ENCODE measurements at places on chromosomes 2 and 18.

GRCh38 chr2:144693179-144693578, 173.3 kb upstream of the ZEB2 start:
- DNase-seq = peak; percentile 58

GRCh38 chr18:46196627-46197243, 92.5 kb downstream of the HAUS1 start:
- no peak for DNase-seq

DNA sequence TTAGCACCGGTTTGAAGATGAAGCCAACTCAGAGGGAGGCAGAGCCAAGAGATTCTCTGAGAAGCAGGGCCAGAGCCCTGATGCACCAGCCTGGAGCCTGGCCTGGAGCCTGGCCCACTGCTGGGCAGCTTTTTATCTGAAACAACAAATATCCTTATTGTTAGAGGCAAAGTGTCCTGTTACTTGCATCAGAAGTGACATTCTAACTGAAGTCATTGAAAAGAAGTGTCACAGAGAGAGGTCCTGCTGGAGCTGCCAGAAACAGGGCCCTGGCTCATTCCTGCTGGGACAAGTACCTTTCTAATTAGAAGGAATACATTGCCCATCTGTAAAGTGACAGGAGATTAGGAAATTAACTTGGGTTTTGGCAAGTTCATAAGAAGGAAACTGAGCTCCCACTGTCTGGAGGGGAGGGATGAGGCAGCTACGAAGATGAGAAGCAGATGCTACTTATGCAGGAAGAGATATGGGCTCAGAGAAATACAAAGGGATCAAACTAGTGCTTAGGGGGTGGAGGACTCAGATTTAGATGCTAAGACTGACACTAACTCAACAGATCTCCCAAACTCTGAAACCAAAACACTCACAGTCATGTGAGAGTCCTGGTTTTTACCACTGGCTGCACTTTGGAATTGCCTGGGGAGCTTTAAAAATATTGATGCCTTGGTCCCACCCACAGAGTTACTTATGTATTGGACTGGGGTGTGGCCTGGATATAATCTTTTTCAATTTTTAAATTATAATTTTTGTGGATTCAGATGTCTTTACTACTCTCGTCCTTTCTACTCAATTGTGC, 11.0 kb upstream of the HK2 start:
- DNase-seq = peak; percentile 62

- no peak for DNase-seq
These were observed 569.9 kb upstream of the LINC00305 start for GRCh38 chr18:64718808-64719207.

DNA sequence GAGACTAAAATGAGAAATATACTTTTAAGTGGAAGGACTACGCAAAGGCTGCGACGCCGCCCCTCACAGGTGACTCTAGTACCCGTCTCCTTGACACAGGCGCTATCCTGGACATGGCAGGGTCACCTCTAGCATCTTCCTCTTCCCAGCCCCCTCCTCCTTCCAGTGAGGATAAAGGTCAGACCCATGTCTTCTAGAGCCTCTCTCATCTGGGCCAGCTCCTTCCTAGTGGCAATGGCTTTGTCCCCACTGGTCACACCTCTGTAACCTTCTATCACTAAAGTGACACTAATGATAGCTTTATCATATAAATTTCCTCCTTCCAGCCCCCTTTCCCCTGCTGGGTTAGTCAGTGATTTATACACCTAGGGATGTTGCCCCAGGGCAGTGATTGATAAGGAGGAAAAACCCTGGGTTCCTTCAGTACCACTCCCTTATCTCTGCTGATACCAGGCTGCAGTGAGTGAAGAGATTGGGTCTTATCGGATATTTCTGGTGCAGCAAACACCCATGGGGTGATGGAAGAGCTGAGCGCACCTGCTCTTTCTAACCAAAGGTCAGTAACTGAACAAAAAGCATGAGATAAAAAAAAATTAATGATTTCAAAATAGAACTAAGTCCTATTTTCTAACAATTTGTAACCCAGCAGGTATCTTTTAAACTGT, 62.0 kb upstream of the FZD5 start:
- no peak for DNase-seq

DNA sequence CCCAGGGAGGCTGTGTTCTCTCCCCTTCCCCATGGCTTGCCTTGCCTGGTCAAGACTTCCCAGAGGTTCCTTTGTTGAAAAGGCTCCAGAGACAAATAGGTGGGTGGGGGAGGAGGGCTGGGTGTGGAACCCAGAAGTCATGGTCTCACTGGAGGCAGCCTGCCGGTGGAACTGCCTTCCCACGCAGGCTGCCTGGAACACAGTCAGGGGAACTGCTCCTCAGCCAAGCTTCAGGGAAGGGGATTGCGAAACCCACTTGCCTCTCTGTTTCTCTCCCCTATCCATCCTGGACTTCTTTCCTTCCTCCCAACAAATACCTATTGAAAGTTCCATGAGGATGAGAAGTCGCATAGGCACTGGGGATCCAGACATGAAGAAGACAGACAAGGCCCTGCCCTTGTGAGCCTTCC, 31.6 kb downstream of the MARCO start:
- peak; percentile 94 for DNase-seq

GRCh38 chr2:161077367-161078210, 82.6 kb upstream of the TANK start:
- peak; percentile 92 for DNase-seq

- no peak for DNase-seq
These were observed 110.7 kb downstream of the COPS8 start for GRCh38 chr2:237196409-237196808.

- no peak for DNase-seq
These were observed 3.5 kb downstream of the MEIS1 start for GRCh38 chr2:66438498-66438833.

GRCh38 chr2:176092270-176093144, at the start of gene HOXD13:
Gene HOXD13, plus strand, starts transcription at chr2:176092721. Its CDS starts 170 bp downstream, at chr2:176092891.
- DNase-seq = no peak

DNA sequence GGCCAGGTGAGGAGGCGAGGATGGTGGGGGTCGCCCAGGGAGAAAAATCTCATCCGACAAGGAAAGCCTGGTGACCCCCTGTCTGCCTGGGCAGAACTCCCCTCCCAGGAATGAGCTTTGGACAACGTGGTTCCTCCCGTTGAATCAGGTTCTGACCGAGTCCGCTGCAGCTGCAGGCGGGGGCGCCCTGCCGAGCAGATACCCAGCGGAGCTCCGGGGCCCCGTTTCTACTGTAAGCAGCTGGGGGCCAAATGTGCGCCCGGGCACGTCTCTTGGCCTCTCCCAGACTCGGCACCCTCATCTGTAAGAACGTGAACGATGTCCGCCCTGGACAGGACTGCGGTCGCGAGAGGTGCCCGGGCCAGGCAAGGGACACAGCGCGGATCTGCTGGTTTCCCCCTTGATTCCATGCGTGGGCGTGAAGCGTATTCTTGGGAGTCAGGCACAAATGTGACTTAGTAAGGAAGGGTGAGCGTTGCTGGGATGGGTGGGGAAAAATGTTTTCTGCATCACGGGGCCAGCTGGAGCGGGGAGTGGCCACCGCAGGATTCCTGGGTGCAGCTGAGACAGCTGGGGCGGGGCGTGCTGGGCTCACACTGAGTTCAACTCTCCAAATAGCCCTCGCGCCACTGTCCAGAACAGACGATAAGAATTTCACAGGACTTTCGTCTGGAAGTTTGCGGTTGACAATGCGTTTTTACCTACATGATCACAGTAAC, 20.2 kb upstream of the TUBB6 start:
- peak; percentile 40 for DNase-seq

DNA sequence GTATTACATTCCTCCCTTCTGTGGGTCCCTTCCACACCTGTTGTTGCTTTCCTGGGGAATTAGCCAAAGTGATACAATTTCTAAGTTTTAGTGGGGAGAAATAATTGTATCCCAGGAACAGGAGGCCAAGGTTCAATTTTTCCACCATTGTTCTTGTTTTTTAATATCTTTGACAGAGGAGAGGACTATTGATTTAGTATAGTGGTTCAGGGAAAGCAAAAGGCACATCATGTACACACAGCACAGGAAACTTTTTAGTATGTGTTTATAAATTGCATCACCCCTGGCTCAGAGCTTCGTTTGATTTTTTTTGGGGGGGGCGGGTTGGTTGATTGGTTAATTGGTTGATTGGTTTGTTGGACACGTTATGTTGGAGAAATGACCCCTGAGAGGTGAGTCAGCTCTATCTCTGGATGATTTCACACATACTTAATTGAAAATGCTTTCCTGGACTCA, 431.6 kb downstream of the PID1 start:
- no peak for DNase-seq

- no peak for DNase-seq
These were observed 64.2 kb upstream of the PID1 start for GRCh38 chr2:229335330-229335729.

DNA sequence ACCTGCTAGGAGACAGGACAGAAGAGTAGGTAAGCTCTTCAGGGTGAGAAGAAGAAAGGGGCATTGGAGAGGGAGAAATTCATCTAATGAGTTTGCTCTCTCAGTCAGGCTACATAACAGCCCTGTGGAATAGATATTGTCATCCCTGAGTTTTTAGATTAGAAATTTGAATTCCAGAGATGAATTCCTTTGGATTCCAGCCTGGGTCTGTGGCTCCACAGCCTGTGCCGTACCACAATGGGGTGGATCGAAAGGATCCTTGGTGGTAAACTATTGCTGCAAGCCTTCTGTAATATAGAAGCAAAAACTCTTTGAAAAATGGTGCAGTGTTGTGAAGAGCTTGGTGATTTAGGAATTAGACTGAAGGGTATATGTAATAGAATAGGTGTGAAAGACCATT, 21.0 kb downstream of the MYO1B start:
- DNase-seq = no peak

GRCh38 chr2:127638361-127639110, 7.4 kb upstream of the GPR17 start:
- no peak for DNase-seq

DNA sequence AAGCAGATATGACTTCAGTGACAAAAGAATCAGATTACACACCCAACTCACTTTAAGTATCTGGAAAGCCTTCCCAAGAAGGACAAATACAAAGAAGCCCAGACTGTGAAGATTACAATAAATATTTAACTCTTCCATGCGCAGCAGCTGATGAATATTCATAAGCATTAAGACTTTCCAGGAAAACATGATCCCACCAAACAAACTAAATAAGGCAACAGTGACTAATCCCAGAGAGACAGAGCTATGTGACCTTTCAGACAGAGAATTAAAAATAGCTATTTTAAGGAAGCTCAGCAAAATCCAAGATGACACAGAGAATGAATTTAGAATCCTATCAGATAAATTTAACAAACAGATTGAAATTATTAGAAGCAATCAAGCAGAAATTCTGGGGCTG, 108.2 kb upstream of the UBE2E3 start:
- DNase-seq = no peak

DNA sequence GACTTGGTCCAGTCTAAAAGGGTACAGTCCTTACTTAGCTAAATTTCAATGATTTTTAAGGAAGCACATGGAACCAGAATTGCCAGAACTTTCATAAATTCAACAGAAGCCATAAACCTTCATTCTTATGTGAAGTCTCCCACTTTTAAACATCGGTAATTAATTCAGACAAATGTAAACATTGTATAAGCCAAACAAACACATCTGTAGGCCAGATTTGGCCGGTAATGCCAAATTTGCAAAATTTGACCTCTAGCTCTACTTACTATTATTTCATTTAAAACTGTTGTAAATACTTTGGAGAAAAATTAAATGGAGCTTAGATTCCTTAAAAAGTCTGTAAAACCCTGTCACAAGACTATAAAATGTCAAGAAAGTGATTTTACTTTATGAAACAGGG, 83.2 kb upstream of the GALNT5 start:
- DNase-seq = no peak

DNA sequence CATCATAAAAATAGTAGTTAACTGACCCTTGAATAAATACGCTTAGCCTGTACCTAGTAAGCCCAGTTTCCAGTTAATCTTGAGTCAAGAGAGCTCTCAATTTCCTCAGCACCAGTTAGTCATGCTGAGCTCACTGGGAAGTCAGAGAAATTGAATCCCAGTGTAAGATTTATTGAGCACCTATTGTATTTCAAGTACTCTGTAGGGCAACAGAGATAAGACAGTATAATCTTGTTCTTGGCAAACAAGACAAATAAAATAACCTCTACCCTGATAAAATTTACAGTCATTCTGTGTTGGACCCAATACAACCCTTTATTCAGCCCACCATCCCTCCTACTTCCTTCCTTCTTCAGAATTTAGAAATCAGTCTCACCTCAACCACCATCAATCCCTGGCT, 71.9 kb upstream of the NRP2 start:
- no peak for DNase-seq

DNA sequence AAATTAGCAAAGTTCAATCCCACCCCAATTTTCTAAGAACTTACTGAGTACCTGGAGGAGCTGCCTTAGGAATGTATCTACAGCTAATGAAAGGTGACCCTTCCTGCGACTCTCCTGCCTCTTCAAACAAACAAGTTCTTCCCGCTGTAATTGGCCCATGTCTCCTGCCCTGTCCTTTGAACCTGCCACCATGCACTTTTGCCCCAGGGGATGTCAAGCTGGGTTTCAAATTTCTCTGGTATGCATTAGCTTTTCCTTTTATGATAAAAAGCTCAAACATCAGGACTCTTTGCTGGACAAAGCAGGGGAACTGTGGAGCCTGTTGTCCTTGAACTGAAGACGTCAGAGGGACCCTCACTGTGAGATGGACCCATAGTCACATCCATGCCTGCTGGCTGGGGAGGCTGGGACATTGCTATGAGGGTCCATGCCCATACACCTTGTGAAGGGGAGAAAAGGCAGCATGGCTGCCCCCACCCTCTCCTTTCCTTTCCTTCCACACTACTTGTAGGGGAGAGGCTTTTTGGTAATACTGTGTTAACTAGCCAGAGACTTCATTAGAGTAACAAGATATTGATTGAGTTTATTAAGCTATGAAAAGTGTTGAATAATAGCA, 210.7 kb upstream of the COPS8 start:
- DNase-seq = no peak

DNA sequence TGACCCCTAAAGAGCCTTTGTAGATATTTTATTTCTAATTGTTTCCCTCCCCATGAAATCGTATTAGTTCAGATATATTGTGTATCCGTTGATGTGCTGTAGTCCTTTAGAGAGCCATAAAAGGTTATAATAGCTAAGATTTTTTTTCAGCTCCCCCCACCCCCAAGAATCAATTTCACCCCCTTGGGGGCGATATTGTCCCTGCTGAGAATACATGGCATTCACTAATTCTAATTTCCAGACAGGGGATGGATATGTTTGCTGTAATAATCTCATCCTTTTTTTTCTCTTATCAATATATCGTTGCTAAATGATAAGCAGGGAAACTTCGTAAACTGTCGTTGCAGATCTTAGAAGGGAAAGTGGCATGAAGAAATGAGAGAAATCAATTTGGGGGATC, 530.7 kb downstream of the TMEM182 start:
- no peak for DNase-seq

- DNase-seq = no peak
These were observed 22.5 kb downstream of the INPP4A start for GRCh38 chr2:98467082-98467536.
